ENCODE measurements at places on chromosomes 2 and 18. TPM values are rescaled to one million over a fixed set of nuclear protein-coding genes. Genes with fewer than 3 reads are reported as not detected.

GRCh38 chr2:207619764-207620203, 5.4 kb downstream of the METTL21A start:
- DNase-seq = no peak

DNA sequence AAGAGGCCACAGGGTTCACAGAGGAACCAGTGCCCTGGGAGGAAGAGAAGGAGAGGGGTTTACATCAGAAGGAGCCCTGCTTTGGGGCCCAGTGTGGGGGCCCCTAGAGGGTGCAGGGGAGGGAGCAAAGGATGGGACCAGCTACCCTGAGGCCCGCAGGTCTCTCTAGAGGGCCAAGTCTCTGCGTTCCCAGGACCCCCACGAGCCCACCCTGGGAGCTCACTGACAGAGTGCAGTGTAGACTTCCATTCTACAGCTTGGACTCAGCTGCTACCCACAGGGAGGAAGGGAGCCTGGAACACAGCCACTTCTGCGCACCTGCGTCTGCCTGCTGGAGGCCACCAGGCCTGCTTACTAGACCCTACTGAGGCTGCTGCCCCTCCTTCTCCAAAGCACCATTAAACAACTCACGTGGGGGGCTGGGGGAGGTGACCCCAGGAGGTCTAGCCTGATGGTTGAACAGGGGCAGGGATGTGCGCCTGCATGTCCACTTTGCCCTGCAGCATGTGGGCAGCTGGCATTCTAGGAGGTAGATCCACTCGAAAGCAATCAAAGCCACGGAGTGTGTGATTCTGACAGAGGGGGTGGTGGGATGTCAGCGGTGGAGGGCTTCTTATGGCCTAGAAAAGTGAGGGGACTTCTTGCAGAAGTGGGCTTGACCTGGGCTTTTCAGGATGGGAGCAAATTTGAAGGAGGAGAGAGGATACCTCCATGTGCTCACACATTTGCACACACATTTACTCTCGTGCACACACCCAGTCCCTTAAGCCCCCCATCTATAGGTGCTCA, 90.2 kb downstream of the ZFP36L2 start:
- no peak for DNase-seq

- DNase-seq = peak; percentile 78
Measured at GRCh38 chr2:215825707-215826106, 187.6 kb downstream of the MREG start.

- no peak for DNase-seq
Measured at GRCh38 chr2:68743531-68743930, 8.9 kb downstream of the ARHGAP25 start.

- DNase-seq = peak; percentile 51
Measured at GRCh38 chr18:63366213-63367052, 573 bp downstream of the KDSR start.

- peak; percentile 46 for DNase-seq
Measured at GRCh38 chr2:219521066-219521880, 7.0 kb downstream of the ASIC4 start.

GRCh38 chr2:60007671-60008070, 545.8 kb downstream of the BCL11A start:
- DNase-seq = no peak

DNA sequence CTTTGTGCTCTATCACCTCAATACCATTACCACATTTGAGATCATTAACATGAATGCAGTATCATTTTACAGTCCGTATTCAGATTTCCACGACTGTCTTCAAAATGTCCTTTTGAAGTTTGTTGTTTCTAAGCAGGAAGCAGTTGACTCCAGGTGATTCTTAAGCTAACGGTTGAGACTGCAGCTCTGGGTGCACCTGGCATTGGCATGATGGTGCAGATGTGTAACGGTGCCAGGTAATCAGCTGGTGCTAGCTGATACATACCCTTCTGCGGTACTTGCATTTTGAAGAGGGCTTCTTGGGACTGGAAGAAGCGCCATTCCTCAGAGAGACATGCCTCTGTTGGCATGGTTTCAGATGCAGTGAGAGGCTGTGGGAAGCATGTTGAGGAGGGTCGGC, 19.5 kb downstream of the SIGLEC15 start:
- DNase-seq = no peak

- no peak for DNase-seq
Measured at GRCh38 chr18:22253676-22254075, 84.3 kb downstream of the GATA6 start.

DNA sequence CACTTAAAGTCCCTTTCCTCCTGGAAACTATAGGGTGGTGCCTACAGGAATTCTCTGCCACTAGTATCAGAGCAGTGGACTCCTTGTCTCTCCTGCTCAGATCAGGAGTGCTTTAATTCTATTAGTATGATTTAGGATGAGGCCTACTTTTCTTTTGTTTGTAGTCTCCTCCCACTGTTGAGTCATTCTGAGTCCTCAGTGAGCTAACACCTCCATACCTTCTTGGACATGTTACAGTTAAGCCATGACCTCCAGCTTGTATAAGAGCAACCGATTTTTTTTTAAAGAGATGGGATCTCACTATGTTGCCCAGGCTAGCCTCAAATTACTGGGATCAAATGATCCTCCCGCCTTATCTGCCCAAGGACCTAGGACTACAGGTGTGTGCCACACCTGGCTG, 48.7 kb upstream of the OTOF start:
- no peak for DNase-seq

DNA sequence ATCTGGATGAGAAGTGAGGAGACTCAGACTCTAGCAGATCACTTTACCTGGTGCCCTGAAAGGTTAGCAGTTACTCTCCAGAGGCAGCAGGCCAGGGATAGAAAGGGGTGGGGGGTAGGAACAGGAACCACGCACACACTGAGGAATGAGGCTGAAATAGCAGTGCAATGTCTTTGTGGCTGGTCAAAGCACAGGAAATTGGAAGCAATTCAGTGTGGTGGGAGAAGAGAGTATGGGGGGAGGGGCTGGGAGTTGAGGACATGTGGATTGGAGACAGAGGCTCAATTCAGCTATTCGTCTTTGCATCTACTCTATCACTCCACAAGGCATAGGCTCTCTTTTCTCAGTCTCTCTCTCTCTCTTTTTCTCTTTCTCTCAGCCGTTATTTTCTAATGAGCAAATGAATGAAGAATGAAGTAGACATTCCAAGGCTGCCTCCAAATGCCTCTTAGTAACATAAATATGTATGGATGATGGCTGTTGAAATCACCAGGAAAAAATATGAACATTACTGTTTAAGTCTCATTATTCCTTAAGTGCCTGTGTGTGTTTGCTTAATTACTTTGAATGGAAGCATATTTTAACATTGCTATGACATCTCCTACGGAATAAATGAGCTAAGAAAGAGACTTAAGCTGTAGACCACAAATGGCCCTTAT, 979.4 kb downstream of the TSN start:
- DNase-seq = no peak

DNA sequence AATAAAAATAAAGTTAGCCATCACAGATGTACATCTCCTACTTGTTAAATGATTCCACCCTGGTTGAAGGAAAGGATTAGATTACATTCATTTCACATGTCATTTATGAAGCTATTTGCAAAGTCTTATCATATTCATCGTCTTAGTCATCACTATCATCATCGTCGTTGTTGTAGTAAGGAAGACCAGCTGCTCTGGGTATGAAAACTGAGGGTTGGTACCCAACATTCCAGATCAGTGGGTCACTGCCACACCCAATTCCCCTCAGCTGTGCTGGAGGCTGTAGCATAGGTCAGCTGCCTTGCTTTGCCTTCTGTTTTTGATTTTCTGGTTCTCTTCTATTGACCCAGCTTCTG, 20.9 kb upstream of the CCBE1 start:
- DNase-seq = peak; percentile 96

GRCh38 chr2:86031151-86031550, 74.5 kb downstream of the POLR1A start:
- DNase-seq = no peak

DNA sequence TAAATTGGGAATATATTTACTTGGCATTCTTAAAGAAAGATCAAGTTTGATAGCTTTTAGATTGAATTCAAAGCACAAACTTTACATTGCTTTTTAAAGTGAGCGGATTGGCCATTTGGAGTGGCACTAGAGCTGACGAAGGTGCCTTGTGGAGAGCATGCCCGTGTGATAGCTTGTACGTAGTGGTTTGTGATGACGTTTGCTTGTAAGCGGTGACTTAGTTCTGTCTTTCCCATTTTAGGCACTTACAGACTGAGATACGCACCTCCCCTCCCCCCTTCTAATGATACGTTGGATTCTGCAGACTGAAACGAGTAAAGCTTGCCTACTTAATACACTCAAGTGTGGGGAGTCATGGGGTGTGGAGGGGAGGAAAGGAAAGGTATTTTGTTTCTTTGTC, 53.4 kb downstream of the ZCCHC2 start:
- DNase-seq = no peak

CDH19 gene
- not detected for total RNA-seq

PLCD4 gene
- total RNA-seq = 1.2 TPM

TTC27 gene
- 30.0 TPM for total RNA-seq

ANO7 gene
- total RNA-seq = 1.1 TPM

TRABD2A gene
- total RNA-seq = 0.33 TPM

DSC3 gene
- total RNA-seq = 0.09 TPM
